ENCODE measurements at places on chromosomes 16 and 17.

- peak; percentile 39 for DNase-seq
These were observed 37.9 kb downstream of the AMFR start for GRCh38 chr16:56387396-56387795.

GRCh38 chr17:64117981-64118979, 11.7 kb downstream of the ERN1 start:
- DNase-seq: peak; percentile 45

DNA sequence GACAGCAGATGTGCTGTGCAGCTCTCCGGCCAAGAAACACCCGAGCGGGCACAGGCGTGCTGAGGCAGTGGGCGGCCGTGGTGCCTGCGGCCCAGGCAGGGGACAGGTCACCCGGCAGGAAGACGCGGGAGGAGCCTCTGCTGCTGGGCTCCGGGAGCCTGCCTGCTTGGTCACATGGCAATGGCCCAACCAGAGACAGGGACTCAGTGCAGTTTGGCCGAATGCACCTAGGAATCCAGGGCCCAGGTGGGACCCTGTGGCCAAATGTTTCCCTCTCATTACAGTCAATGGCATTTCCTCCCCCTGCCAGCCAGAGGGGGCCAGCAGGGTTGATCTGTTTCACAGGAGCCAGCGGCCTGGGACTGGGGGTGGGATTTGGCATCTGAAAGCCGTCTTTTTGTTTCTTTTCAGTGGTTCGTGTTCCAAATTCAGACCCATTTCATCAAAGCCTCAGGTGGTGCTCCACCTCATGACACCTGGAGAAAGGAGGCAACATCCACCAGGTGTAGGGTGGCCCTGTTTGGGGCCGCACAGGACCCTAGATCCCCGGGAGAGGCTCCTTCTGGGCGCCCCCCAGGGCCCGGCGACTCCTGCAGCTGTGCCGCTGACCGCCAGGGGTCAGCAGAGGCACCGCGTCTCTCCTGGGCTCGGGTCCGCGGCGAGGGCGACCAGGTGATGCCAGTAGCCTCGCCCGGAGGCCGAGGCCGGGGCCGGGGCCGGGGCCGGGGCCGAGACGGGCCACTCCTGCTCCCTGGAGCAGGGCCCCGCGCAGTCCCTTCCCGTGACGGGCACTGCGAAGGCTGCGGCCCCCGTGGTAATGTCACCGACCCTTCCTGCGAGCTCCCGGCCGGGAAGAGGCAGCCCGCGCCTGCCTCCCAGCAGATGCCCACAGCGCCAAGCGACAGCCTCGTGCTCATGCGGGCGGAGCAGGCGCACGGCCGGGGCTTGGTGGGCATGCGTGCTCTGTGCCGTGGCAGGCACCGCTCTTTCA, 118.5 kb downstream of the C16orf78 start:
- DNase-seq: peak; percentile 39

- DNase-seq: no peak
These were observed 49.2 kb downstream of the IRF8 start for GRCh38 chr16:85948138-85948509.

DNA sequence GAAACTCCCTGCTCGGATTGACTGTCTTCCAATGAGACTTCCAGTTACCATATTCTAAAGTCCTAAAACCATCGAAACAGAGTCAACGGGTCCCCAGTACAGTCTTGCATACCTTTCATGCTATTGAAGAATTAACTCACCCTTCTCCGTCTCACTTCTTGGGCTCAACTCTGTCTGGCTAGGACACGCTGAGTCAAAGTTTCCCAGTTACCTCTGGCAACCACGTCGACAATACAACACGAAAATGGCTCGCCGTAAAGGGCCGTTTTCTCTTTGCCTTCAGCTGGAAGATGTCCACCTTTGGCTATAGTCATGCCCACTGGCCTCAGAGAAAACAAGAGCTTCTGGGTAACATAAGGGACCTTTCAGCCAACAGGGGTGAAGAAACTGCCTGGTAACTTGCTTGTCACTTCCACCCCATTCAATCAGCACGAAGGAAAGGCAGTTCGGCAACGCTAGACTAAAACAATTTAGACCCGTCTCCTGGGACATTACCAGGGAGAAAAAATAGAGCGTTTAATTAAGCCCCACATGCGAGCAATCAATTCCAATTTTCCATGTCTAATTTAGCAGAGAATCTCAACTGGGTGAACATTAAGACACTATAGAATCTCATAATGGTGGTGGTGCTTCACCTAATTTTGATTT, 21.5 kb downstream of the KCNG4 start:
- DNase-seq: no peak
